Hepatocyte (in vitro differentiated cells): ENCODE measurements at places on chromosomes 1 and 21. TPM values are rescaled to one million over a fixed set of nuclear protein-coding genes. Genes with fewer than 3 reads are reported as not detected.

DNA sequence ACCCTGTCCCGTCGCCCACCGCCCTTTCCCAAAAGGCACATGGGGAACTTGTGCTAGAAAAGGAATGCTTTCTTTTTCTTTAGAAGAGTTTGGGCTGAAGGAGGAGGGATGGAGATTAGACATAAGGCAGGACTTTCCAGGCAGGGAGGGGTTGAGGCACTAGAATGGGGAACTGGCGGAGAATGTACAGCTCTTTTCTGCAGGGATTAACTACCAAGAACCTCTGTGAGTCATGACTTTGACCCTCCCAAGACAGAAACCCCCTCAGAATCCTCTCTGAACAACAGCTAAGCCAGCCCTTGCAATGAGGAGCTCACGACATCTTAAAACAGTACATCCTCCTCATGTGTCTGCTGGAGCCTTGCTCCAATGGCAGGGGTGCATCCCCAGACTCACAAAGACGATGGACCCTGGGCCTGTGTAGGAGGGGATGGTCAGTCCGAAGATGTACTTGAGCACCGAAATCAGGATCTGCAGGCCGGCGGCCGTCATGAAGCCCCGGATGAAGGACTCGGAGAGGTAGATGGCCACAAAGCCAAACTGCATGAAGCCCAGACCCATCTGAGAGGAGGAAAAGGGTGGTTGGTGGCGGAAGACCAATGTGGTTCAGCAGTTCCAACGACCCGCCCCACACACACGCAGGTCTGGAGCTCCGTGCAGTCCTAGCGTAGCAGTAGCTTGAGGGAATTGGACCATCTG lies 13.6 kb downstream of the SLC26A9 start:
- no peak for DNase-seq
- no peaks in the 10 kb centered on the region for H3K36me3 ChIP-seq
- H3K4me1 ChIP-seq = peaks cover 7% of the 10 kb centered on the region

The TRIM17 gene
- 2.1 and 2.4 TPM in 2 replicates for total RNA-seq

GRCh38 chr1:25900219-25900618 lies 6.0 kb downstream of the STMN1 start:
- H3K27me3 ChIP-seq = no peaks in the 10 kb centered on the region
- no peak overlapping the region for H3K4me3 ChIP-seq
- peaks cover 21% of the 10 kb centered on the region for H3K4me1 ChIP-seq

DNA sequence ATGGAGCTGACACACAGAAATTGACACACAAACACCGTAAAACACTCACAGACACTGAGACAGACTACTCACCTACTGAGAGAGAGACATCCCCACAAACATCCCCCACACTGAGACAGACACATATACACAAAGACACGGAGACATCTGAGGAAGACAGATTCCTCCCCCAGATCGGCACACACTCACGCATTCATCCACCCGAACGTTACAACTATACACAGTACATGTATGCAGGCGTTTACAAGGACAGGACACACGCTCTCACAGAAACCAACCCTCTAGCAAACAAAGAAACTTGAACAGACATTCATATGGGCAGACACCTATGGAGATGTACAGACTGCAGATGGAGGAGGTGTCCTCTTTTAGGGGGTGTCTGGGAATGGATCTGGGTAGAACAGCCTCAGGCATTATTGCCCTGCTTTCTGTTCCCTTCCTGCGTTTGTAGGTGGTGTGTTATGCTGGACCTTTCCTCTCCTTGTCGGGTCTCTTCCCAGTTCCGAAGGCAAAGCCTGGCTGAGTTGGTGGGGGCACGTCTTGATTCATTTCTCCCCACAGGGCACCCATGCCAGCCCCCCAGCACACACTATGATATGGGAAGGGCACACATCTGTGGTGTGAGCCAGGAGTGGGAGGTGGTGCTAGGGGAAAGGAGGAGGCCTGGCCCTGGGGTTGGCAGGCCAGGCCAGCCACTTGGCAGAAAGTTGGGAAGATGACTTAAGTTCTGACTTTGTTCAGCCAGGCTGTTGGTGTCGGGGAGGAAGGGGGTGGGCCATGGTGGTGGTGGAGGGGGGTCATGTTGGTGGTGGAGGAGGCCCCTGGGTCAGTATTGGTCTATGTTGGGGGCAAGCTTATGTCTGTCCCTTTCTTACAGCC lies 1.5 kb downstream of the KIRREL1 start:
- H3K4me3 ChIP-seq = peak overlapping the region; percentile 23
- peak overlapping the region; percentile 97 for H3K27ac ChIP-seq
- H3K4me1 ChIP-seq = peaks cover 10% of the 10 kb centered on the region
- H3K27me3 ChIP-seq = no peaks in the 10 kb centered on the region
- DNase-seq = no peak
- H3K36me3 ChIP-seq = no peaks in the 10 kb centered on the region

DNA sequence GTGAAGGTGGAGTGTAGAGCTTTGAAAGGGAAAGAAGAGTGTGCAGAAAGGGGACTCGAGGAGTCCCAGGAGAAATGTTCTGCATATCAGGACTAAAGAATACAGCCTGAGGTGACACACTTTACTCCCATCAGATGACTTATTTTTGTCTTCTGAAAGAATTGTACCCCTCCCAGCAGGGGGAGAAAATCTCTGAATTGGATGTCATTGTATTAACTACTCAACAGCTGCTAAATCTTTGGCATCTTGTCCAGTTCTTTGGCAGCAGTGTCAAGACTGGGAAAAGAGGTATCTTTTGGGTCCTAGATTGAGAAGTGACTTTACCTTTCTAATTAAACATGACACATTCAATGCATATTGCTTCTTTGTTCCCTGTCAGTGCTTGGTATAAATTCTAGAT lies 18.9 kb downstream of the UBE4B start:
- DNase-seq = no peak
- no peak overlapping the region for H3K4me3 ChIP-seq
- H3K4me1 ChIP-seq = no peaks in the 10 kb centered on the region
- no peaks in the 10 kb centered on the region for H3K36me3 ChIP-seq

- peak overlapping the region; percentile 95 for H3K27ac ChIP-seq
- H3K36me3 ChIP-seq = peaks cover 4% of the 10 kb centered on the region
- H3K27me3 ChIP-seq = no peaks in the 10 kb centered on the region
- peaks cover 23% of the 10 kb centered on the region for H3K4me1 ChIP-seq
Observed at GRCh38 chr1:169109561-169110134, 3.2 kb downstream of the ATP1B1 start.

The CCDC181 gene
- 0.52 and 1.3 TPM in 2 replicates for total RNA-seq

- H3K4me1 ChIP-seq = peaks cover 5% of the 10 kb centered on the region
- no peak overlapping the region for H3K27ac ChIP-seq
- H3K36me3 ChIP-seq = no peaks in the 10 kb centered on the region
- H3K4me3 ChIP-seq = no peak overlapping the region
- no peaks in the 10 kb centered on the region for H3K27me3 ChIP-seq
- DNase-seq = no peak
Observed at GRCh38 chr1:56065729-56066128, 513.6 kb downstream of the PLPP3 start.

DNA sequence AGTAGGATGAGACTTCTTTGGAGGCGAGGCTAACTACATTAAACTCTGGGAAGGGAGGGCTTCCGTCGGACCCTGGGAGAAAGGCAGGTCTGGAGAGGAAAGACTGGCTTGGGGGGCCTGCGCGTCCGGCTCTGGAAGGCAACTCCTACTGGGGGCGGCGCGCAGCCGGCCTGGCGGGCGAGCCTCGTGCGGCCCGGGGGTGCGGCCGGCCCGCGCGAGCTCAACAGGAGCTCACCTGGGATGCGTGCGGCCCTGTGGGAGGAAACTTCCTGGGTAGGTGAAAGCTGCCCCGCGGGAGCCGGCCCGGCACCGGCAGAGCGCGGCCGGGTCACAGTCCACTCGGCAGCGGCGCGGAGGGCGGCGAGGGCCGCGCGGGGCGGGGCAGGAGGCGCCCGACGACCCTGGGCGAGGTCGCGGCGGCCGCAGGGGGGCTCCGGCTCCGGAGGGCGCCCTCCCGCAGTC lies 449 bp downstream of the EPS15 start:
- H3K4me1 ChIP-seq = peaks cover 22% of the 10 kb centered on the region
- H3K36me3 ChIP-seq = no peaks in the 10 kb centered on the region
- peak overlapping the region; percentile 98 for H3K27ac ChIP-seq
- peak; percentile 89 for DNase-seq
